ENCODE measurements at places on chromosomes 6 and 20.

DNA sequence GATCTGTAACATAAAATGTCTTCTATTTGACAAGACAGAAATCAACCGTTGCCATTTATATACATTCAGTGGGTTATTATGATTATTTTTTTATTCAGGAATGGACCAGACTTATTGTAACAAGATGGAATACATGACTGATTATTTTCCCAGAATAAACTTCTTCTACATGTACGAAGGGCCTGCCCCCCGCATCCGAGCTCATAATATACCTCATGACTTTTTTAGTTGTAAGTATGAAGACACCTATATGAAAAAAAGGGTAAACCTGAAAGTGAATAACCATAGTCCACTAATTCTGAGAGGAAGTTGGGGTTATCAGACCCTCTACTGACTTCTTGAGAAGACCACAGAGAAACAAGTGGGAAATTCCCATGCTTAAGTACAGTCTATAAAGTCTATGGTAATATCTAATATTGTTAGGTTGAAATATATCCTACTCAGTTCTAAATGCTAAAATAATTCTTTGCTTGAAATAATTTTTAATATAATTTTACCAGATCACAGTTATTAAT, 15.9 kb downstream of the OR2A4 start:
- DNase-seq: no peak

- DNase-seq: no peak
Observed at GRCh38 chr6:46254331-46254730, 83.6 kb upstream of the ENPP5 start.

- DNase-seq: no peak
Observed at GRCh38 chr6:122571888-122572287, 38.3 kb upstream of the PKIB start.

GRCh38 chr6:2939315-2940009, 31.9 kb downstream of the SERPINB6 start:
- no peak for DNase-seq

GRCh38 chr20:38091441-38092216, 58.1 kb downstream of the RPRD1B start:
- DNase-seq: no peak

DNA sequence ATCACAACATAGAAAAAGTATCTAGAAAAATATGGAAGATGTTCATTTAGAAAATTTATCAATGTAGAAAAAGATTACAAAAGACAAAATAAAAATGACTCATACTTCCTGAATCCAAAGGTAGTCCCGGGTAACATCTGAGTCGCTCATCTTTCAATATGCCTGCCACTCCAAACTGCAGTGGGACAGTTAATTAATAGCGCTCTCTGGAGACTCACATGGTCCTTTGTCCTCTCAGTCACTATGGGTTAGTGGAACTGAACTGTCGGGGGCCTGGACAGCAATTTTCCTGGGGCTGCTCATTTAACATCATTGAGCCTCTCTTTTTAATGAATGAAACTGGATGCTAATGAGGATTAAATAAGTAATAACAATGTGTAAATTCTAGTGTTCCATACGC, 103.4 kb downstream of the MAP3K4 start:
- DNase-seq: no peak

- DNase-seq: no peak
Observed at GRCh38 chr20:1225263-1225782, 521 bp upstream of the RAD21L1 start.

GRCh38 chr6:107531868-107532267, 42.0 kb downstream of the SOBP start:
- no peak for DNase-seq

DNA sequence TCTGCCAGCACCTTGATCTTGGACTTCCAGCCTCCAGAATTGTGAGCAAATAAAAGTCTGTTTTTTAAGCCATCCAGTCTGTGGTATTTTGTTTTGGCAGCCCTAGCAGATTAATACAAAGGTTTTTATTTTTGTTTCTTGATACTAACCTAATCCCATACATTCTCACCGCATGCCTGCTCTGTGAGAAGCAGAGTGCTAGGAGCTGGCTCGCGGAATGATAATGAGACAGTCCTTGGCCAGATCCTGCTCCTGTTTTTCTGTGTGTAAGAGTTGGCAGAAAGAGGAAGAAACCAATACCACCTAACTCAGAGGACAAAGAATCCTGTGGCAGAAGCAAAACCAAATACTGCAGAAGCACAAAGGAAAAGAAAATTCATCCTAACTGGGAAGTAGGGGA, 82.6 kb downstream of the KIF16B start:
- DNase-seq: no peak

DNA sequence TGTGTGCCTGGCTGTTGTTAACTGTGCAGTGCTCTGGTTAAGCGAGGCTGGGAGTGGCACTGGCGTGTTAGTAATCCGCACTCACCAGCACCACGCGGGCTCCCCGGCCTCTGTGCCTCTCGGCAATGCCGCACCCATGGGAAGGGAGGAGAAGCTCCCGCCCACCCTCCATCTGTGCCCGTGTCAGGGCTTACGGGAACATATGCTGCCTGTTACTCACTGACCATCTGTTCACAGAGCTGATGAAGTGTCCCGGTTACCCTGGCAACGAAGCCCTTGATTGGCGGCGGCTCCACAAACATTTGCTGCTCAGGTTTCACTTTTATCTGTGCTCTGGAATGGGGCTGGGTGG, 114.7 kb downstream of the PSMB1 start:
- DNase-seq: no peak

- no peak for DNase-seq
Observed at GRCh38 chr6:130518588-130518987, 152.8 kb downstream of the TMEM200A start.

DNA sequence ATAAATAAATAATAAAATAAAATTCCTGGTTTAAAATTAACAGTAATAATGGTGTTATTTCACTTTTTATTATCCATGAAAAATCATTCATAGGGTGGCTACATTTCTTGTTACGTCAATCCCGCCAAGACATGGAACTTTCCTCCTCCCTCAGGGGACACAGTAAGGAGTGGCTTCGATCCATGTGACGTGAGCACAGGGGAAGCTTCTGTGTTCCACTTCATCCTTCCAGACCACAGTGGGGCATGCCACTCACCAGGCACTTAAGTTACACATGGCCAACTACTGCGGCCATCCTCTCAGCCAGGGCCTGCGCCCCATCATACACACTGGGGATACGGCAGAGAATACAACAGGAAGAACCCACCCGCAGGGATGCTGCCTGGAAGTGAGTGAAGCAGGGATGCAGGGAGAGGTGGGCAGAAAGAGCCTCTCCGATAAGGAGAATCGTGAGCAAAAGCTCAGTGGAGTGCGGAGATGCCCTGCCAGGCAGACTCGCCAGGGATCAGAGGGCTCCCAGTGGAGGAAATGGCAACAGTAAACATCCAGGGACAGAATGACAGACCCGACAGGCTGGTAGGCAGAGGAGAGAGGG, 75.3 kb downstream of the ATP9A start:
- no peak for DNase-seq

DNA sequence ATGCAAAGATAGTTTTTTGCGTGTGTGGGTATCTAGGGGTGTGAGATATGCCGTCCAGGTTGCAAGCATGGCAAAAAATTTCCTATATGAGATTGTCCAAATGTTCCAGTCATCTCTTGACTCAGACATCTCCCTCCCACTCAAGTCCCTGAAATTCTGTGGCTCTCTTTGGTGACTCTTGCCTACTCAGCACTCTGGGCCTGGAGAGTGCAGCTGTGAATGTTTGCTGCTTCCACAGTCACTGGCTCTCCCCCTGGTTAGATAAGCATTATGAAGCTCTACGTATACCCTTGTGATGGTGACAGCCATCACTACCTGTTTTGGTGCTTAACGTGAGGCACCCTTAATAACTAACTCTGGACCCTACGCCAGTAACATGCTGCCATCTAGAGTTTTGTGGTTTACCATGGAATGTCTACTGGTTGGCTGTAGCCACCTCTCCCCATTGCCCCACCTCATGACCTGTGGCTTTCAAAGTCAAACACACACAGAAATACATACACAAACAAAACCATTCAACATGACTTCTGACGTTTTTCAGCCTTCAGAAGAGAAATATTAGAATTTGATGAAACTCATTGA, 621.9 kb upstream of the CITED2 start:
- DNase-seq: no peak

- DNase-seq: no peak
Observed at GRCh38 chr6:87341899-87342298, 2.7 kb upstream of the C6orf163 start.

GRCh38 chr6:16657768-16658167, 103.5 kb downstream of the ATXN1 start:
- DNase-seq: no peak

DNA sequence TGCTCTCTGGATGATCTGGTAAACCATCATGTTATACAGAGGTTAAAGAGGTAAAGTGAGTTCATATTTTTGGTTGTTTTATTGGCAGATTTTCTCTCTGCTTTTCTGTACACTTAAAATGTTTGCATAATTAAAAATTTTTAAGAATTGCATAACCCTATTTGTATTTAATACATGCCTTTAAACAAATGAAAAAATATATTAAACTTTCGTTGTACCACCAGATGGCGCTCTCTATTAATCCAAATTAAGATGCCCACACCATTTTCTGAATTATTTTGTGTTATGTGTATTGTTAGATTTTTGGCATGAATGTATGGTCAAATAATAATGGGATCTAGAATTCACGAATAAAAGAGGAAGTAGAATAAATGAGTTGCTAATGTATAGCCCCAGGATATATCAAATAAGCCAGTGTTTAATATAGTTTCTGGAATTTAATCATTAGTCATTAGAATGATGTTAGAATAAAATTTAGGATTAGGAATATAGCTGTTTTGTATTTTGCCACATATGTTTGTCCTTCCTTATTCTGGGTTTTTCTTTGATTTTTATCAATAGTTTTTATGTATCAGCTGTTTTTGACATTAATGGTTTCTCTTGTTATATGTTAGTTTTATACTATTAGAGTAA, 38.9 kb downstream of the SMAP1 start:
- no peak for DNase-seq

DNA sequence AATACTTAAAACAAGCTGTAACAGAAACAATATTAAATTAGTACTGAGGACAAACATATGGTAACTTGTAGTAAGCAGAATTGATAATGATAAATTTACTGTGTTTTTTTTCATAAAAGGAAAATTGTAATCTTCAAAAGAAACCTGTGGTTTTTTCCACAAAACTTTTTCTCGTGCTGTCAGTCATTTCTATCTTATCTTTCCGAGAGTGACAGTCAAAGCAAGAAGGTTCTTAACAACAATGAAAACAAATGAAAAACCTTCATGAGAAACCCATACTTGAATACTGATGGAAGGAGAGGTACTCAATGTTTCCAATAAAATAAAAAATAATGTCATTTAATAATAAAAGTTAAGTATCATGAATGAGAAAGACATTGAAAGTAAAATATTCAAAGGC, 174.0 kb downstream of the TBC1D32 start:
- DNase-seq: no peak

GRCh38 chr20:36322131-36322530, 16.0 kb downstream of the DLGAP4 start:
- no peak for DNase-seq

DNA sequence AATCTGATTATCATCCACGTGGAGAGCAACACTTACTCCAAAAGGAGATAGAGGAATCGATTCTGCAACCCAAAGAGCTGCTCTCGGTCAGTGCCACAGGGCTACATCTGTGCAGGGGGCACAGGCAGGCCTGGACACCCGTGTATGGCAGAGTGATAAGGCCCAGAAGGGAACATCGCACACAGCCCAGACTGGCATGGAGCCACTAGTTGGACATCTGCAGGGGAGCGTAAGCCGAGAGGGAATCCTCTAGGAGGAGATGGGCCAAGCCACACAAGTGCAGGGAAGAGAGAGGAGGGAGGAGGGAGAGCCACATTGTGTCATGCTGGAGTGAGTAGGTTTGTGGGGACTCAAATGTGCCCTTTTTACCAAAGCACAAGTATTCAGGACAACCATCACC, 50.4 kb upstream of the ENTPD6 start:
- DNase-seq: no peak

DNA sequence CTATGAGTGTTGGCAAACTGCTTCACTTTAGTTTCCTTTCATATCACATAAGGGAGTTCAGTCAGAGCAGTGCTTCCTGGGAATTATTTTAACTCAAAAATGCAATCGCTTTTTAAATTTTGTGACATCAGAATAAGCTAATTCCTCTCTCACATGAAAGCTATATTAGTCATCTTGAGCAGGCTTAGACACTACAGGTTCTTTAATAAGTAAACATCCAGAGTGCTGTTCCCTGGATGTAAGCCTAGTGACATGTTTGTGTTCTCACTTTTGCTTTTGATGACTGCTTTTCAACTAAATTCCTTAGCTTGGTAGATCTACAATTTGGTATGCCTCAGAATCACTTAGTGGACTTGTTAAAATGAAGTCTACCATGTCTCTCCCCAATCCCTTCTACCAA, 252.7 kb upstream of the POU3F2 start:
- DNase-seq: no peak

- DNase-seq: no peak
Observed at GRCh38 chr6:89162047-89162371, 16.2 kb downstream of the PM20D2 start.

GRCh38 chr6:159134701-159135364, 34.4 kb upstream of the FNDC1 start:
- DNase-seq: peak; percentile 59

- DNase-seq: no peak
Observed at GRCh38 chr20:23363257-23363649, 1.3 kb downstream of the GZF1 start.

DNA sequence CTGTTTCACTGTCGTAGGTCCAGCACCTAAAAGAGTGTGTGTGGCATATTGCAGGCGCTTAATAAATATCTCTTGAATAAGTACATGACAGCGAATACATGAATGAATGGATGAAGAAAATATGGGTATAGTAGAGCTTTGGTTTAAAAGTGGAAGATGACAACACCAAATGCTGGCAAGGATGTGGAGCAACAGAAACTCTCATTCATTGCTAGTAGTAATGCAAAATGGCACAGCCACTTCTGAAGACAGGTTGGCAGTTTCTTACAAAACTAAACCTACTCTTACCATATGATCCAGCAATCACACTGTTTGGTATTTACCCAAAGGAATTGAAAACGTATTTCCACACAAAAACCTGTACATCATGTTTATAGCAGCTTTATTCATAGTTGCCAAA, 36.3 kb upstream of the ARFGEF2 start:
- DNase-seq: no peak

DNA sequence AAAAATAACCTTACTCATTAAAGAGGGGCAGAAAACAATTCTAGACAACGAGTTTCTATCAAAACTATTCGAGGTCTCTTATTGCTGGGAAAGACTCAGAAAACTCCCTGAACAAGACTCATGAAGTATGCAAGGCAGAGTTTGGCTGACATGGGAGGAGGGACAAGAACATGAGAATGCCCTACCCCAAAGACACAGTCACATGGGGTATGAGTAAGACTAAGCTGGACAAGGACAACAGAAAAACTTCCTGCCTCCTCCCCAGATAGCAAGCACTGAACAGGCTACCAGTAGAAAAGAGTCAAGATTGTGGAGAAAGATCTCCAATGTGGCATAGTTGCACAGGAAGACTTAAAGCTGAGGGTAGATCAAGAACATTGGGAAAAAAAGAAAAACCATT, 39.7 kb upstream of the PHIP start:
- DNase-seq: no peak

Data from stimulated activated naive CD4-positive, alpha-beta T cell treated with Interleukin-2 at 50 U/mL for 16 hours (primary cell).